ENCODE measurements at places on chromosomes 5 and 9.

DNA sequence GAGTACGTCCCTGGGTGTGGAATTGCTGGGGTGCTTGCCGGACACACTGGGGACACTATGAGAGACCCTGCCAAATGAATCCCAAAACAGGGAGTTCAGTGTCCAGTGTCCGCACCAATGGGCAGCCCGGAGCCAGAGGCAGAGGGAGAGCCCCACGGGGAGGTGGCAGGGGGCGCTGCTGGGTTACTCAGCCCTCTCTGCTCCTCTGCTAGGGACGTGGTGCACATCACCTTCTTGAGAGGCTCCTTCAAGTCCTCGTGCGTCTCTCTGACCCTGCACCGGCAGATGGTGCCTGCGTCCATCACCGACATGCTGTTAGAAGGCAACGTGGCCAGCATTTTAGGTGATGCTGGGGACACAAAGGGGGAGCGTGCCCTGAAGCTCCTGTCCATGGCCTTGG, 20.8 kb downstream of the STKLD1 start:
- no peak for DNase-seq

- DNase-seq: no peak
Observed at GRCh38 chr5:68217528-68217927, 2.0 kb downstream of the PIK3R1 start.

GRCh38 chr9:99885747-99886146, 20.7 kb upstream of the STX17 start:
- no peak for DNase-seq

GRCh38 chr9:36158122-36158521, 11.1 kb upstream of the CCIN start:
- DNase-seq: no peak

DNA sequence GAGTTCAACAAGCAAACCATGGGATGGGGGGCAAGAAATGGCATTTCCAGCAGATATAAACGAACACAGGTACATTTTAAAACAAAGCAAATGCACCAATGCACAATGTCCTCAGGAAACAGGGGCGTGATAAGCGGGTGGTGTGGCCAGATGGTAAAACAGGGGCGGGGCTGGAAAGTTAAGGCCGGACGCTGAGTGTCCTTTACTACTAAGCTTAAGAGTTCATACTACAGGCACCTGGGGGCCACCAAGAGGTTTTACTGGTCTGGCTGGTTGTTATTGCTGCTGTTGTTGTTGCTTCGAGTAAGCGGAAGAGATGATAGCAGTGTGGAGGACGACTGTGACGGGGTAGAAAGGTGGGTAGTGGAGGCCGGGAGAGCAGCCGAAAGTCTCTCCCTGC, 99.8 kb downstream of the ATPSCKMT start:
- no peak for DNase-seq

GRCh38 chr5:178322736-178323540, 90.3 kb upstream of the PHYKPL start:
- no peak for DNase-seq

GRCh38 chr5:127839072-127839471, 135.9 kb downstream of the CCDC192 start:
- no peak for DNase-seq

DNA sequence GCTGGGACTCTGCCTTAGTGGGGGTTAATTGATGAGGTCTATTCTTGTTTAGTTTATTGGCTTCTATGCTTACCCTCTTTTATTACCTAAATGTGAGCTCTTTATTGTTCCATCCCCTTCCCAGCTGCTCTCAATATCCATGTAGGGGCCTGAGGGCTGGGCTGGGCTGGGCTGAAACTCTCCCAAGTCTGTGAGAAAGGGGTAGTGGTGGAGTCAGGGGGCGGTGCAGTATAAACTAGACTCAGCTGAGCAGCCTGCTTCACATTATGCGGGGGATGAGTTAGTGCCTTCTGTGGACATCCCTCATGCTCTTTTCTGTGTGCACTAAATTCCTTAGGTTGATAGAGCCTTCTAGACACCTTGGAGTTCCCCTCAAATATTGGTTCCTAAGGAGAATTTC, 451.8 kb upstream of the PTGER4 start:
- no peak for DNase-seq

GRCh38 chr9:14500705-14501104, 186.8 kb upstream of the NFIB start:
- DNase-seq: no peak

DNA sequence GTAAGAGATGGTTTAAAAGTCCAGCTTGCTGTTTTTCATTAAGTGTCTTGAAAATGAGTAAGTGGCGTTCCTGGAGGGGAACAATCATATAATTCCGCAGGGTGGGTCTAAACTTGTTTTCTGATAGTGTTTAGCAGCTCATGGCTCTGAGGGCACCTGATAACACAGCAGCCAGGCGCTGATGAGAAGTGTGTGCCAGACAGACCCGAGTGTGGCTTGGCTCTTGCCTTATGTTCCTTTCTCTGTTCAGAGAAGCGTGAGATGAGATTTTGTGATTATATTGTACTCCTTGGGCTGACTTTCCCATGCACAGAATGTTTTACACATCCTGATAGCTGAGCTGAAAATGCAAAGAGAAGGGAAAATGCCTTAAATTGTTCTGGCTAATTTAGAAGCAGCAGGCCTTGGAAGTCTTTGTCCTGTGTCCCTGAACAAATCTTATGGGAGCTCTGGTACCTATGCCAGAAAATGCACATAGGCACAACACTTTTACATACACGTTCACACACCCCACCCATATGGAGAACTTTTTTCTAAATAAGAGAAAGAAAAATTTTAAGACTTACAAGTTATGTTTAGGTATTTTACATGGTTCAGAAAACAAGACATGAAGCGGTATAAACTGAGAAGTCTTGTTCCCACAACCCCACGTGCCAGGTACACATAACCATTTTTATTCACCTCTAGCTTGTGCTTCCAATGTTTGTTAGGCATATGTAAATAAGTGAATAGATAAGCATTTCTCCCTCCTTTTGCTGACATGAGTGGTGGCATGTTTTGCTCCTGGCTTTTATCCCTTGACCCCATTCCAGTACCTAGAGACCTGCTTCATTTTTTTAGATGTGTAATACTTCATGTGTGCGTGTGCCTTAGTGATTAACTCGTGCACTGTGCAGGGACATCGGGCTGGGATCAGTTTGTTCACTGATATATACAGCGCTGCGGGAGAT, 152.2 kb upstream of the OTULINL start:
- no peak for DNase-seq

DNA sequence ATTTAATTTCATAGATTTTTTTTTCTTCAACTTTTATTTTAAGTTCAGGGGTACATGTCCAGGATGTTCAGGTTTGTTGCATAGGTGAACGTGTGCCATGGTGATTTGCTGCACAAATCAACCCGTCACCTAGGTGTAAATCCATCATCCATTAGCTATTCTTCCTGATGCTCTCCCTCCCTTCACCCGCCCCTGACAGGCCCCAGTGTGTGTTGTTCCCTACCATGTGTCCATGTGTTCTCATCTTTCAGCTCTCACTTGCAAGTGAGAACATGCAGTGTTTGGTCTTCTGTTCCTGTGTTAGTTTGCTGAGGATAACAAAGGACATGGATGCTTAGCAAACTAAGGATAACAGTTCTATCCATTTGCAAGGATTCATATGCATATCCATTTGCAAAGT, 209.1 kb upstream of the ADCY2 start:
- no peak for DNase-seq

- DNase-seq: peak; percentile 57
Observed at GRCh38 chr5:150320044-150320613, 17.4 kb upstream of the ARSI start.

GRCh38 chr5:154190595-154191304, at the start of gene GALNT10:
Gene GALNT10, plus strand, starts transcription at chr5:154190733. Its CDS starts 134 bp downstream, at chr5:154190867.
- peak; percentile 49 for DNase-seq

DNA sequence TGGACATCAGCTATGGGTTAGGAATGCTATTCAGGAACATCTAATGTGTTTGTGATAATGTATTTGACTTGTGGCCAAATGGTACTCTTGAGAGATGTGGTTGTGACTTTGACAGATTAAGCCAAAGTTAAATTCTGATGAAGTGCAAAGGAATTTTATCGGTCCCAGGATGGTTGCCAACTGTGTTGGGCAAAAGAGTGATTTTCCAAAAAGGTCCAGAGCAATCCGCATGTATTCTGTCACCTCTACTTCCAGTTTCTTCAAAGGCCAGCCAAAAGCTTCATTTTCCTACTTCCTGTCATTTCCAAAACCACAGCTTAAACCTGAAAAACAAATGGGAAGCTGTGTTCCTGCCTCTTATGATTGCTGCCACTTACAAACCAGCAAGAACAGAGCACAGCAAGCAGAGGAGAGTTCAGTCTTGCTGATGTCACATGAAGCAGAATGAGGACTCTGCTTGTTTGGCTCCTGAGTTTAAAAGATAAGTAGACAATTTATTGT, 59.8 kb downstream of the MARCHF3 start:
- DNase-seq: no peak

GRCh38 chr5:73256862-73257261, 83.9 kb downstream of the TMEM174 start:
- no peak for DNase-seq

- no peak for DNase-seq
Observed at GRCh38 chr5:110377361-110377760, 349.1 kb downstream of the TMEM232 start.

- peak; percentile 19 for DNase-seq
Observed at GRCh38 chr5:31470608-31471007, 61.3 kb downstream of the DROSHA start.

DNA sequence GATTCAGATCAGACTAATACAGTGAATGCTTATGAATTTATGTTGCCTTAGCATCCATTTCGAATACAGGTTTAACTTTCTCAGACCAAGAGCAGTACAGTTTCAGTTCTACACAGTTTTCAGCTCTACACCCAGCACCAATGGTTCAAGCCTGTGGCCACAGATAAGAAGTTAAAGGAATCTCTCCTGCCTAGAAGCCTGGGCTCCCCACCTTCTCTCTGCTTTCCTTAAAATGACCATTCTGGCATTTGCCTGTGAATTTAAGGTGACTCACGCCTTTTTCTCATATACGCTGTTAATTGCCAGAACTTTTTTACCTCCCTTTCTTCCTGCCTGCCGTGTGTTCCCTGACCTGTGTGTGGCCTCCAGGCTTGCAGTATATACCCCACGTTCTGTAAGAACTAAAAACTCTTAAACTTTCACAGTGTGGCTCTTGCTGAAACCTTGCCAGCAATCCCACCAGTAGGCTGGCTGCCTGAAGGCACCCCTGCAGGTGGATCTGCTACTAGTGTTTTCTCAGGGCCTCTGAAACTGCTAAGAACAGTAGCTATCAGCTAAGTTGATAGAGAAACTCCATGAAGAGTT, 692.8 kb upstream of the CDH18 start:
- DNase-seq: no peak

DNA sequence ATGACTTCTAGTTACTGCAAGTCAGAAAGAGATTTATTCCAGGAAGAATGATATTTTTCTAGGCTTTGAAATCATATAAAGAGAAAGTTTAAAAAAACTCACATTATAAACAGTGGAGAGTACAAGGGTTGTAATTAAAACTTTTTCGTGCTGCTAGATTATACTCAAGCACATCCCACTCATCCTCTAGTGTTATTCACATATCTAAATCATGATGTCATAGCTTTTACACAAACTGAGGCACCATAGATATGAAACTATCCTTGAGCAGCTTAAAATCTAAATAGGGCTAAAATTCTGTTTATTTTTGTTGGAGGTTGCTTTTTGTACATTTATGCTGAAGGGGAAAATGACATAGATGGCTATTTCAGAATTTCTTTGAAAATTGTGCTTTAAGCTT, 30.0 kb downstream of the TENT2 start:
- no peak for DNase-seq

DNA sequence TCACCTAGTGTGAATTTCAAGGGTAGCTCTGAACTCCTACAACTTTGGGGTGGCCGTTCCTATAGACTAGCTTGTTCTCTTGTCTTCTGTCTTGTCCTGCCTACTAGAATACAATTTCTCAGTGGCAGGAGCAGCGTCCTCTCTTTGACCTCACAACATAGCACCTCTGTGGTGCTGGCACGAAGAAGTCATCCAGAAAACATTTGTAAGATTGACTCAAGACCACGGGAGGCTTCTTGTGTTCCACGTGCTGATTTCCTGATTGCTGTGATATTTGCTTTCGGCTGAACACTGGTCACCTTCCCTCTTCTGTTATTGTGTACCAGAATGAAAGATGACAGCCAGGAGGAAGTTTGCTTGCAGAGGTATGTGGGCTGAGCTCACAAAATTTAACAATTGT, 27.0 kb downstream of the SLC1A1 start:
- no peak for DNase-seq

GRCh38 chr5:112434641-112435040, 15.6 kb upstream of the EPB41L4A start:
- DNase-seq: no peak

GRCh38 chr5:34899066-34899465, 16.2 kb downstream of the RAD1 start:
- no peak for DNase-seq

DNA sequence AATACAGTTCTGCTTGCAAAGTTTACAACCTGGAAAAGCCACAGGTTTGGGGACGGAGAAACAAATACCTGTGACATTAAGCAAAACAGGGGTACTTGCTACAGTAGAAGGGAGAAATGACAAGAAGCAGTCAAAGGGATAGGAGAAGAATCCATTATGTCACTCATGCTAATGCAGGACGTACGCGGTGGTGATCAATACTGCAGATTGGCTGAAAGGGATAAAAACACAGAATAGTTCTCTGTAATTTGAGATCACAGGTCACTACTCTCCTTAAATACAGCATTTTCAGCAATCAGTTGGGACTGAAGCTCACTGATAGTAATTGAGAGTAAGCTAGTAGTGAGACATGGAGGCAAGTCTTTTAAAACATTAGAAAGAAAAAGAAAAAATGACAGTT, 130.3 kb upstream of the MTAP start:
- DNase-seq: no peak

DNA sequence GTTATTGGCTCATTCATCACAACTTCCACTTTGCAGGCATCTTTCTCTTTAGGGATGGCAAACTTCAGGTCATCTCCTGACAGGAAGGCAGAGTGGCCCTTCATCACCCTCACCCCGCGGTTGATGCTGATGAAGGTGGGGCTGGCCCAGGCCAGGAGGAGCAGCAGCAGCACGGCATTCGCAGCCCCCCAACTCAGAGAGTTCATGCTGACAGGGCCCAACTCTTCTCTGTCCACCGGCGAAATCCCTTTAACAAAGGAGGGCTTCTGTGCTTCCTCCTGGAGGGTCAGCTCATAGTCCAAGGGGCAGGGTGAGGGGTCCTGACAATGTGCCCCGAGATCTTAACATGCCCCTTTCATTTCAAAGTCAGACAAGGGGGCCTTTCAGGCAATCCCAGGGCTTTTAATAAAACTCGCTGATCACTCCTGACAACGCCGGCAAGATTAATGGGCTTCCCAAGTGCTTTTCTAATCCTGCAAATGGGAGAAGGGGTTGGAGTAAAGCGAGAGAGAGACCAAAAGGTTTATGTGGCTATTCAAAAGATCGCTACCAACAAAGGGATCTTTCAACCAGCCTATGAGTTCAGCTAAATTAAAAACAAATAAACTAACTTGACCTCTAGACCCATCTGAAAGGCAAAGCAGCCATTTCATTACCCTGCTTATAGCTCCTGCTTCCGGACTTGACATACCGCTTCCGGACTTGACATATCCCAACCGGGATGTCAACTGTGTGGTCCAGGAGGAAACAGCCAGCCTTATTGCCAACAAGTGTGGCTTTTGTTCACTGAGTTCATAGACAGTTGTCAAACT, 41.2 kb downstream of the FREM1 start:
- no peak for DNase-seq

Measured in left colon (tissue), 2 donors.